Stimulated activated CD8-positive, alpha-beta memory T cell treated with anti-CD3 and anti-CD28 coated beads, Interleukin-12 subunit alpha, Interleukin-12 subunit beta, amount 100 ng/mL, for 4 hours (primary cell): ENCODE measurements at places on chromosomes 3 and 15.

DNA sequence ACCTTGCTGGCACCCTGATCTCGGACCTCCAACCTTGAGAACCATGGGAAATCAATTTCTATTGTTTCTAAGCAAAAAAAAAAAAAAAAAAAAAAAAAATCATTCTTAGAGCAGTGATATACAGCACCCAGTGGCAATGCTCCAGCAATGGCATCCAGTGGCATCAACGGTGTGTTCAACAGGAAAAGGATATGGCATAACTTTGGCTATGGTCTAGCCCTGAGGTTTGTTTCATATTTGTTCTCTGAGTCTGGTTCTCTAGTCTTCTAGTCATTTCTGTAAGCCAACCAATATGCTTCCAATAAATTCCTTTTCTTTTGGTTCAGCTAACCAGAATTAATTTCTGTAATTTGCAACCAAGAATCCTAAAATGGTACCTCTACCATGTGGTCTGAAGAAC is 19.2 kb downstream of the DENND4A start:
- no peak for DNase-seq

GRCh38 chr15:57330619-57331340 is 45.5 kb upstream of the CGNL1 start:
- no peak for DNase-seq

GRCh38 chr15:73284090-73284716 is 84.6 kb downstream of the HCN4 start:
- no peak for DNase-seq

DNA sequence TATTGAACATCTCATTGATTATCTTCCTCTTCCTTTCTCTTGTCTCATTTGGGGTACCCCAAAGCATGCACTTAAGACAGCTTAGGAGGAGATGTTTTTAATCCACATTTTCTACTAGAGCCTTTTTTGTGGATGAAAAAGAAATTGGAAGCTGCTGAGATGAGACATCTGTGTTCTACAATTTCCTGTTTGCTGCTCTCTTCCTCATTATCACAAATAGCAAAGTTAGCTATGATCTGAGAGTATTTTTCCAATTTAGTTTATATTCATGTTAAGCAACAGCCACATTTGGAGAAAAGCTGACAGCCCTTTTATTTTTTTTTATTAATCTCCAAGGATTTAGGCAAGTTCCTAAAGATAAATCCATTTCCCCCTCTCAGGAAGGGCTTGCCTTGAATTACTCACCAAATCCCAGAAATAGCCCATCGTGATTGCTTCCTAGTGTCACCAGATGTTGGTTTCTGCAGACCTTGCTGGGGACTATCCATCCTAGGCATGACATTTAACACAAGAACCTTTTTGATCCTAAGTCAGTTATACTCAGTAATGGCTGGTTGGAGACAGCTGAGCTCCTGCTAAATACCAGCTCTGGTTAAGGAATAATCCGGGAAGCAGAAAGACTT is 70.8 kb upstream of the FILIP1L start:
- DNase-seq, result no peak

DNA sequence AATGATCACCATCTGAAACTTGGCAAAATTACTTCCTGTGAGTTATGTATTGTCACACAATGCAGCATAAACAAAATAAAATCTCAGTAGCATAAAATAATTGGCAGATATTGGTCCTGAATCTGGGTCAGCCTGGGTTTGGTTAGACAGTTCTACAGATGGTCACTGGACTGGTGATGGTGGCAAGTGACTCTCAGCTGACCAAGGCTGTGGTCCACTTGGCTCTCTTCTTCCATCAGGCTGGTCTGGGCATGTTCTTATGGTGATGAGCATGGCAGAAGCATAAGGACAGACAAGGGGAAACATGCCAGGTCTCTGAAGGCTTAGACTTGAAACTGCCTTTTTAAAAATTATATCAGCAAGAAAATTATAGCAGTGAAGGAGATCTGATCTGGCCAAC is 1205.0 kb upstream of the EPHA6 start:
- no peak for DNase-seq

DNA sequence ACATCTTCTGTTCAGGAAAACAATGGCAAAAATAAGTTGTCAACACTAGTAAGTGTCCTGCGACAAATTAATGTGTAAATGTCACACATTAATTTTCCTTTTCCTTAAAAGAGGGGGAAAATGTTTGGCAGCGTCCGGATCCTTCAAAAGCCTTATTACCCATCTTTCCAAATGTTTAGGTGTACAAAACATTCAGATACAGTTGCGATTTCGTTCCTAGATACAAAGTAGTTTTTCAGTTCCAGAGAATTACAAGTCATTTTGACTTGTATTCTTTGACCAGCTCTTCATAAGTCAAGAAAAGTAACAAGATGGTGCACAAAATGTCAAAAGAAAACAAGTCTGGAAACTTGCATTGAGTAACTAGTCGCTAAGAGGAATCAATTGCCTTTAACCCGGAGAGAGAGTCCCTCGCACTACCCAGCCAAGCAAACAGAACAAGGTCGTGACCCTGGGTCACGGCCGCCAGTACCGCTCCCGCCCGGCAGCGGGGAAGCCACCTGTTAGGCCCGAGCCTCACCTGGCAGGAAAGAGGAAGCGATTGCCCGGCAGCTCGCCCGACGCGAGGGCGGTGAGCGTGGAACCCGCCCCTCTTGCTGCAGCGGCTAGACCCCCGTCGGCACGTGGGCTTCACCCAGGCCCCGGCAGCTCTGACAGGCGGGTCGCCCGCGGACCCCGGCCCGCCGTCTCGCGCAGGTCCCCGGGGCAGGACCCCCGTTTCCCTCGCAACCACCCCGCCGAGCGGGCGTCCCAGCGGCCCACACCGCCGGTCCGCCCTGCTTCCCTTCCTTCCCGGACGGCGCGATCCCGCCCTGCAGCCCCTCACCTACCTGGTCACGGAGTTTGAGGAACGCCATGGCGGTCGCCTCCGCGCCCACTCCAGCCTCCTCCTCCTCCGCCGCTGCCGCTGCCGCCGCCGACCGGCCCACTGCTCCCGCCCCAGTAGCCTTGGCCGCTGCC is 61.0 kb upstream of the ANKRD28 start:
- DNase-seq, result peak; percentile 35

DNA sequence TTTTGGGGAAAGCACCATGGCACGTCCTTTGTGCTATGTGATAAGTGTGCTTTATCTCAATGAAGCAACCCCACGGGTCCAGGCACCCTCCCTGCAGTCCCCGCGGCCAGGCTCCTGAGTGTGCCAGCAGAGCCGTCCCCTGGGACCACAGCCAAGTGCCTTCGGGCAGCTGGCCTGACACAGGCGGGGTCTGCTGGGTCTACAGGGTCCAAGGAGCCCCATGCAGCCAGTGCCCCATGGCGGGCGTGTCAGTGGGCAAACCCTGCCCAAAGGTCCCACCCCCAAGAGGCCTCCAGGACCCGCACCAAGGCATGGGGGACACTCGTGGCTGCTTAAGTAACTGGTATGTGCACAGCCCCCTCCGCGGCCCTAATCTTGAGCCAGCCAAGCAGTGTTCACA is 35.3 kb downstream of the KLHL25 start:
- DNase-seq, result no peak

DNA sequence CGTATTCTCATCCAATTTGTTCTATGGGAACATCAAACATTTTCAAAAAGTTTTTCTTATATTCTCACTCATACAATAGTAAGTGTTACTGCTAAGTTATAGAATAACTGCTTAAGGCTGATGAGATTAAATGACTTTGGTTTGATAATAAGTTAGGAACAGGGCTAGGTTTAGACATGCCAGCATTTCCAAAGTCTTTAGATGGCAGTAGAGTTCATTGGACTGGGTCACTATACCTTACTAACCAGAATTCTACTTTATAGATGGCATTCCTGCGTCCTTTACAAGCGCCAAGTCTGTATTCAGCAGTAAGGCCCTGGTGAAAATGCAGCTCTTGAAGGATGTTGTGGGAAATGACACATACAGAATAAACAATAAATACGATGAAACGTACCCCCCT is 21.7 kb downstream of the PLAAT1 start:
- no peak for DNase-seq

- no peak for DNase-seq
These were observed 156.1 kb downstream of the TBL1XR1 start for GRCh38 chr3:177041021-177041729.

DNA sequence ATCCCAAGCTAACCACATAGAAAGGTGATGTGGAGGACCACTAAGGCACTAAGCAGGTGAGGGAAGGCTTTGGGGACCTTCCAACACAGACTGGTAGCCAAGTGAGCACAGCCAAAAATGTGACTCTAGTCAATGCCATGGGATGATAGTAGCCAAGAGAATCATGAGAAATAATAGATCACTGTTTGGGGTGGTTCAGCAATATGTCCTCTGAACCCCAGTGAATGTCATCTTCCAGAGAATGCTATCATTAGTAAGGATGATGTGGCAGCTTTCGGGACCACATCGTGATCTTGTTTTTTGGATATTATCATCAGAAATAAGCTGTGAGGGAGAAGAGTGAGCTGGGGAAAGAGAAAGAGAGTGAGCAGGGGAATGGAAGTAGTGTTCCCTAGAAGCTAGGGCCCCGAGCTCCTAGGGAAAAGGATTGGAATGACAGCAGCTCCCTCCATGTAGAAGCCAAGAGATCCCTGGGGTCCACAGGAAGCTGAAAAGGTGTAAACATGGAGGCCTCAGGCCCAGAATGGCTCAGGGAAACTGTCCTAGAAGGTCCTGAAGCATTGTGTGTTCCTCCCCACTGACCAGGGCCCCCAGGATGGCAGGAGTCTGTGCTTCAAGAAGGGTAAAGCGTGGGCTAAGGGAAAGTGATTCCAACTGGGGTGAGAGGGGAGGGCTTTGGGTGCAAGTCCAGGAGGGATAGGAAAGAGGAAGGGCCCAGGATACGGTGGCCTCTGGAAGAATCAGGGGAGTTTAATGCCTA is 56.6 kb upstream of the KLF13 start:
- no peak for DNase-seq

DNA sequence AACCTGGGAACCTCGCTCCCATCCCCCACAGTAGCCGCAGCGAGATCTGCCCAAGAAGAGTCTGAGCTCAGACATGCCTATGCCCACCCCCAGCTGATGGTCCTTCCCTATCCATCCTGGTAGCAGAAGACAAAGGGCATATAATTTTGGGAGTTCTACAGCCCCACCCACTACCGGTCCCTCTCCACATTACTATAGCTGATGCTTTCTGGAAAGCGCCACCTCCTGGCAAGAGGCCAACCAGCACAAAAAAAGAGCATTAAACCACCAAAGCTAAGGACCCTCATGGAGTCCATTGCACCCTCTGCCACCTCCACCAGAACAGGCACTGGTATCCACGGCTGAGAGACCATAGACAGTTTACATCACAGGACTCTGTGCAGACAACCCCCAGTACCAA is 168.4 kb downstream of the MEGF11 start:
- no peak for DNase-seq

DNA sequence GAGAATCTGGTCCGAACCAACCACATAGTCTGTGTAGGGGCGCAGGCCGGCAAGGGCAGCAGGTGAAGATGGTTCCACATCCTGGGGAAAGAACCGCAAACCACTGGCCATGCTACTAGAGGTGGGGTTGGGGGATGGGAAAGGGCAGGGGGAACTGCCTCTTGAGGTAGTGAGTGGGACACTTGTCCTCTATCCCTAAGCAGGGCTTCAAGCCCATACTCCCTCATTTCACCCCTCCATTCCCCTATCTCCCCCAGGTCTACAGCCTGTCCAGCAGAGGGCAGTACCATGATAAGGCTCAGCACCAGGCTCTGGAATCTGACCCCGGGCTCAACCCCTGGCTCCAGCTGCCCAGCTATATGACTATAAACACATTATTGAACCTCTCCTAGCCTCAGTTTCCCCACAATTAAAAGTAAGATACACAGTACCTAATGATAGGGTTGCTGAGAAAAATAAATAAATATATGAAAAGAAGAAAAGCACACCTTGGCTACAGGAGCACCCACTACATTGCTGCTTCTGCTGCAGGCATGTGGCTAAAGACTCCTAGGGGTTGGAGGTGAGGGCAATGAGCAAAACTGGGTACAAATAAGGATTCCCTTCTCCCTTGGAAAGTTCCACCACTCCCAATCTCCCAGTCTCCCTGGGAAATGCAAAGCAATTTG is 6.3 kb downstream of the GORASP1 start:
- no peak for DNase-seq

- DNase-seq, result no peak
These were observed 735 bp upstream of the SLC25A26 start for GRCh38 chr3:66220066-66220465.

- no peak for DNase-seq
These were observed 1.4 kb downstream of the POLG start for GRCh38 chr15:89333011-89333860.

DNA sequence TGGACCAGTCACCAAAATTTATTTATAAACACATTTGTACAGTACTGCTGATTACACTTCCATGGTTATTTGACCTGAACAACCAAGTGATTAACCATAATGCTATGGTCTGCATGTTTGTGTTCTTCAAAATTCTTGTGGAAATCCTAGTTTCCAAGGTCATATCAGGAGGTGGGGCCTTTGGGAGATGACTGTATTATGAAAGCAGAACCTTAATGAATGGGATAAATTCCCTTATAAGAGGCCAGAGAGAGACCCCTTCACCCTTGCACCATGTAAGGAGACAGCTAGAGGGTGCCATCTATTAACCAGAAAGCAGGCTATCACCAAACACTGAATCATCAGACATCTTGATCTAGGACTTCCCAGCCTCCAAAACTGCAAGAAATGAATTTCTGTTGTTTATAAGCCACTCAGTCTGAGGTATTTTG is 1.9 kb downstream of the SCAPER start:
- no peak for DNase-seq

DNA sequence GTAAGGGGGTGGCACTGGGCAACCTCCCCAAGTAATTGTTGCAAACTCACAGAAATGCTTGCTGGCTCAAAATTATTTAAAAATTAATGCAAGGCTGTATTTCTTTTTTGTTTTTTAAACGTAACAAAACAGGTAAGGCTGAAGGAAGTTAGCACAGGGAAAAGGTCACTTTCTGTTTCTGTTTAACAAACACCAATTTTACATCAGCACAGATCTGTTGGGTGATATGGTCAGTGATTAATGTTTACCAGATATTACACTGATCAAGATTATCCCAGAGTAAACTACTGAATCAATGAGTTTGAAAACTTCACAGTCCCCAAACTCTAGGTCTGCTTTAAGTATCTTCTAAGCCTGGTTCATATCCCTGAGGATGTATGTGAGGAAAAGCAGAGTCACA is 558.0 kb downstream of the FOXP1 start:
- no peak for DNase-seq

DNA sequence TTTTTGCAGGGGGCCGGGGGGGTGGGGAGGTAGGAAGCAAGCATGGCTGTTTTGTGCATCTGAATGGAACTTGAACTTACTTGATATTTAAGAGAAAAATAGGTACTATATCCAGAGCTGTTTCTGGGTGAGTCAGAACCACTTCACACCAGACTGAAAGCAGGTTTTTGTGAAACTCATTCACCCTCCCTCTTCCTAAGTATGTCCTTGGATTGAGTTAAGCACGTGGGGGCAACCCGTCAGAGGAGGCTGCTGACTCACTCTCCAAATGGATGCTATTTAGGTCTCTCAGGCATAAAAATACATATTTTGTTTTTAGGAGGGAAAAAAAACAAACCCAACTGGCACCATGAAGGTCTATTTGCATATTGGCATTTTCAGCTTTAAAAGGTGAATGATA is 270.3 kb downstream of the RYR3 start:
- no peak for DNase-seq

- no peak for DNase-seq
These were observed 234.4 kb upstream of the LRTM1 start for GRCh38 chr3:55162031-55162795.

- no peak for DNase-seq
These were observed 1429.6 kb upstream of the ALCAM start for GRCh38 chr3:103937094-103937493.

GRCh38 chr3:15810702-15811101 is 12.9 kb upstream of the ANKRD28 start:
- DNase-seq, result no peak
